ENCODE measurements at places on chromosomes 3 and 15.

- no peak for DNase-seq
Observed at GRCh38 chr3:40780291-40780924, 255.6 kb downstream of the ZNF621 start.

DNA sequence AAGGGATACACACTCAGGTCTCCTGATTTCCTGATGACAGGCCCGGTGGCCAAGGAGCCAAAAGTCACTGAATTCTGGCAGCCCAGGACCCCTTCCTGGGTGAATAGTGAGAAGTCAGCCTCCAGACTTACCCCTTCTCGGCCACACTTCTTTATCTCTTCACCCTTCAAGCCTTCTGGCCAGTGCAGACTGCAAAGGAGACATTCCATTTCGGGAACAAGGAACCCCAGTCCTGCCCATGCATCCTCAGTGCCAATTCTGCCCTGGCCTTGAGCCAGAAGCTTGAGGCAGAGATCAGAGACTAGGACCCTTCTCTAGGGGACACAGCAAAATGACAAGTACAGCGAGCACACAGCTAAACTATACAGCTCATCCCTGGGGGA is 28.8 kb downstream of the GRAMD2A start:
- no peak for DNase-seq

- DNase-seq = no peak
Observed at GRCh38 chr3:135995766-135996165, 30.2 kb downstream of the PPP2R3A start.

DNA sequence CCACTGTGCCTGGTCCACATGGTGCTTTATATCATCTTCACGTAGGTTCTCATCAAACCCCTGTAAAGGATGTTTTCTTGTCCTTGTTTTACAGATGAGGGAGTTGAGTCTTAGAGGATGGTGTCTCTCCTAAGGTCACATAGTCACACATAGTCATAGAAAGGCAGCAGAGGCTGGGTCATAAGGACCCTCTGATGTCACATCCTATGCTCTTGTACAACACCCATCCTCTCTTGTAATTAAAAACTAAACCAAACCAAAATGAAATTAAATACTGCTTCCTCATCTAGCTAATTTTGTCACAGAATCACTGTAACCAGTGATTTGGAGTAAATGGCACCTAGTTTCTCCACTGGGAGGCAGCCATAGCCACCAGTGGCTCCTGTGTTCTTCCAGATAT is 21.8 kb upstream of the ATP1B3 start:
- no peak for DNase-seq

DNA sequence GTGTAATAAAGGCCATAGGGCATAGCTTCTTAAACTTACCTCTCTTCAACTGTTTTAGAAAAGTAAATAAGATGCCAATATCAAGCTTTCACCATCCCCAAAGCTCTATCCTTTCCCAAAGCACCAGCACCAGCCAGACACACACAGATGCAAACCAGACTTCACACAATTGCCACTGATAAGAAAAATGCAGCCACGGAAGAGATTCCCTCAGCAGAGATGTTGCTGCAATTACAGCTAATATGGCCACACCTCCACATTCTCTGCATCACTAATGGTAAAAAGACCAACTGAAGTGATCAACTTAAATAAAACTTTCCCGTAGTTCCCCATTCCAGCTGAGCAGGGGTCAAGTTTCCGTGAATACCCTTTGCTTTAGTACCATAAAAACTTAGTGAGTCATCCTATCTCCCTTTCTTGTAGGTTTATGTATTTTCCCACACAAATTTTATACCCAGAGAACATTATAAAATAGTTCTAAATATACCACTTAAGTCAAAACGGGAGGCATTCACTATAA is 64.4 kb downstream of the SLC9A9 start:
- DNase-seq = no peak

GRCh38 chr3:48929358-48930035 is 10.9 kb downstream of the ARIH2 start:
- no peak for DNase-seq

DNA sequence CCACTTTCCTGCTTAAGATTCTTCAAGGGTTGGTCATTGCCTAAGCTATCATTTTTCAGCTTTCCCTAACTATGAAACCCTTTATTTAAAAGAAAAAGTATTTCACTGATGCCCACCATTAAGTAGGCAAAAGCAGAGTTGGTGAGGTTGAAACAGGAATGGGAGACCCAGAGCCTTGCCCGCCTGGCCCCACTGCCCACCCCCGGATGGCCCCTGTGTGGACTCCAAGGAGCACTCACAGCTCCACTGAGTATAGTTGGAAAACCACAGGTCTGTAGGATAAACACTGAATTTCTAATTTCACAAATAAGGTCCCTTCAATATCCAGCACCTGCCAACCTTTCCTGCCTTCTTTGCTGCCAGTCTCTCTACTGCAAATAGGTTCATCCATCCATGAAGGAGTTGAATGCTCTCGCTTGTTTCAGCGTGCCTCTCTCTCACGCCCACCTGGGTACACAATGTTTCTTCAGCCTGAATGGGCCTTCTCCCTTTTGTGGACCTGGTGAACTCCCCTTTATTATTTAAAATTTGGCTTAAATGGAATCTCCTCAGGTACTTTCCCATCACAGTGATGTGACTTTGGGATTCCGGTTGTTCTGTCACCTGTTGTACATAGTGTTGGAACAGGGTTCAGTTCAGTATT is 8.7 kb upstream of the ACAP2 start:
- DNase-seq = peak; percentile 58

DNA sequence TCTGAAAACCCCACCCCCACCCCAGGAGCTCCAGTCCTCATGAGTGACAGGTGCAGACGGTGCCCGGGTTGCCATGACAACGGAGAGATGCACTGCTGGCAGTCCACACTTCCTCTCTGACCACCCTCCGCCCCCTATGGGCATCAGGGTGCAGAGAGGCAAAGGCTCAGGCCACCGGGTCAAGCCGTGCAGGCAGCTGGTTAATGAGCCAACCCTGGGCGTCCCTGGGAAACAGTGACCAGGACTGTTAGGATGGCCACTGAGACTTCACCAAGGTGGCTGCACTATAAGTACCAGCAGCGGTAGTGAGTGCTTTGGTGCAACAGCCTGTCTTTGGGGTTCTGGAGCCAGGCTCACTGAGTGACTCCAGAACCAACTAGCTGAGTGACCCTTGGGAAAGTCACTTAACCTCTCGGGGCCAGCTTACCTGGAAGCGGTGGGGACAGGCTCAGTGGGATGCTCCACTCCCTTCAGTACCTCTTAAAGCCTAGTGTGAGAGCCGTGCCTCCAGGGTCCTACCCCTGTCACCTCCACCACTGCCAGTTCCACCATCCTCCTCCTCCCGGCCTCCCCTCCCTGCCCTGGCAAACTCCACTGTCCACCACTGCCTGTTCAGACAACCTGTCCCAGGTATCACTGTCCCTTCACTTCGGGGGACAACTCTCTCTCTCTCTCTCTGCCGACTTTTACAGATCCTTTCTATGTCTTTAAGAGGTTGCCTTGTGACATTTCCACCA is 121.0 kb upstream of the PRR20G start:
- DNase-seq = peak; percentile 40

DNA sequence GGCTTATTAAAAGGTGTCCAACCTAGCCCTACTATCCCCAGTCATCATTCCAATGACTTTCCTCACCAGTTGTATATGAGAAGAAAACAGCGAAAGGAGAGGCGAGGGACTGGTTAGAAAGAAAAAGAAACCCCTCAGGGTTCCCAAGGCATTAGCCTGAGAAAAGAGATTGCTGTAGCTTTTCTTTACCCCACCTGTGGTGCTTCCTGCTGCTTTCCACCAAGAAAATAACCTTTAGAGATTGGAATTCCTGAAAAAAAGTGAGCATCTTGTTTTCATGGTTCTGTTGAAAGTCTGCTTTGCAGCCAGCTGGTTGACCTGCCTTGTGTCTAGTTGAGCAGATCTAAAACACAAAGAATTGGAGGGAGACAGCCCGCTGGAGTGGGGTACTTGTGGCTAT is 196.4 kb downstream of the CADPS start:
- DNase-seq = no peak

- no peak for DNase-seq
Observed at GRCh38 chr3:87733671-87734367, 325.0 kb downstream of the CGGBP1 start.

- no peak for DNase-seq
Observed at GRCh38 chr15:79089331-79089889, 1.2 kb downstream of the RASGRF1 start.

DNA sequence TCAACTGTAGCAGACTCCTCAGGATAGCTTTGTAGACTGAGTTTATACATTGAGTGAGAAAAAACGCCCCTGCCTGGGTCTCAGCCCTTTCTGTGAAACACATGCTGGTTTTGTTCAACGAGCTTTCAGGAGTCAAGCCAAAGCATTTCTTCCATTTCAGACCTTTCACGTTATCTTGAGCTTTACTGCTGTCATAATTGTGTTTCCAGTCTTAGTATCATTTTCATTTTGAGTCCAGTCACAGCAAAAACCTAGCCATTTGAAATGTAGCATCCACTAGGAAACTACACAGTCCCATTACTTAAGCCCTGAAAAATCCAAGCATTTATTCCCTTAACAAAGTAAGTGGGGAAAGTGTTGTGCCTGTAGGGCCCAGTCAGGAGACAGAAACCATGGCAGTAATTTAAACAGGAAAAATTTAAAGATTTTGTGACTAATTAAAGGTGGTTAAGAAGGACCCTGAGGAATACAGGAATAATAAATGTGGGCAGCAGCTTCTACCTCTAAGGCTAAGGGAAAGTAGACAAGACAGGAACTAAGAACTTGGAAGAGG is 110.1 kb upstream of the ABHD17C start:
- DNase-seq = no peak

- no peak for DNase-seq
Observed at GRCh38 chr3:139202226-139202958, 141.4 kb upstream of the MRPS22 start.

DNA sequence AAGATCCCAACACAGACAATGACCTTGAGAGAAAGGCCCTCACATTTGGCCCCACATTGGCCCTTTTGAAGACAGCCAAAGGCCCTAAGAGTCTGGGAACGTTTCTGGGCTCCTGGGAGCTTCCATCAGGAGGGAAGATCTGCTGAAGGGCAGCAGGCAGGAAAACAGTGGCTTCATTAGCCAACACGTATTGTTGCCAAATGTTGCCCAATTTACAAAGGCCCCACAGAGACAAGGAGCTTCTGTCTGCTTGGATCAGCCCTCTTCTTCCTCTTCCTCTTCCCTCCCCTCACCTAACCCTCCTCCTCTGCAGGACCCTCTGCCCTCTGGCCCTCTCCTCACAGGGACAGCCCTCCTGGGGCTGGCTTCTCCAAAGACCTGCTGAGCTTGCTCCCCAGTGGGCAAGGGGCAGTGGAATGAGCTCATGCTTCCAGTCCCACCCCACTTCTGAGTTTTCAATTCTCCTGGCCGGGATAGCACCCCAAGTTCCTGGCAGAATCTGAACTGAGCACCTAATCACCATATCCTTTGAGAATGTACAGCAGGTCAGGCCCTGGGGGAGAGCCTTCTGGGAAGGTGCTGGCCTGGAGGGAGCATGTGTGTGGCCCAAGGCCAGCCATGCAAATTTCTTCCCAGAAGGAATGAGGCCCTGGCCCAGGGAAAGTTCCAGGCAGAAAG is 5.1 kb upstream of the LTF start:
- no peak for DNase-seq

- DNase-seq = no peak
Observed at GRCh38 chr3:13588221-13588701, 39.3 kb downstream of the FBLN2 start.

DNA sequence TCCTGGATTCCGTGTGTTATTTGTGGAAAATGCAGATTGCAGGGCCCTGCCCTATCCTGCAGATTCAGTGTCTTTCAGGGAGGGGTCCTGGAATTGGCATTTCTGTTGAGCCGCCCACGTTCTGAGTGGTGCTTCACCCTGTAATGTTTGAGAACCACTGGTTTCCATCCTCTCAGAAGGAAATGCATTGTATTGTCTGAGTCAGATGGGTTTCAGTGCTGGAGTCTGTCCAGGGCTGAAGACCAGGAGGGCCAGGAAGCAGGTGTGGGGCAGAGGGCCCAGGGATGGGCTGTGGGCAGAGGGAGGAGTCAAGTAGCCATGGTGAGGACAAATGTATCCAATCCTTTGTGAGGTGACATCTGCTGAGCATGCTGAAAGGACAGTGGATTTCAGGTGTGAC is 123.8 kb downstream of the SV2B start:
- DNase-seq = no peak

DNA sequence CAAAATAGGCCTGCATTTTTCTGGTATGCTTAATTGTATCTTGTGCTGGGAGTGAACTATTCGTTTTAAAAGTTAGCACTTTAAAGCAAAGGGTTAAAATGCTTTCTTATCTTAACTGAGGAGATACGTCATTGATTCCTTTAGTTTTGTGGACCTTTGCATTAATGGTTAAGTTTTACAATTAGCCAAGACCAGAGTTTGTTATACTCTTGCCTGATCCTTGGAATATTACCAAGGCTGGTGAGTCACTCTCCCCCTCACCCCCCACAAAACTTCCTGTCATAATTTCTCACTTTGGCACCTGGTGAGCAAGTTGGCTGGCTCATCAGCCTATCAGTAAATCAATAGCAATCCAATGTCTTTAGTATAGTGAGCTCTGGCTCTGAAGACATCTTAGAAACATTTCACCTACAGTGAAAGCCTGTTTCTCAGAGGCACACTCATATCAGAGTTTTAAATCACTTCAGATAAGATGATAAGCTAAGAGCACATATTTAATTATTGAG is 26.7 kb downstream of the SLC2A2 start:
- DNase-seq = no peak

DNA sequence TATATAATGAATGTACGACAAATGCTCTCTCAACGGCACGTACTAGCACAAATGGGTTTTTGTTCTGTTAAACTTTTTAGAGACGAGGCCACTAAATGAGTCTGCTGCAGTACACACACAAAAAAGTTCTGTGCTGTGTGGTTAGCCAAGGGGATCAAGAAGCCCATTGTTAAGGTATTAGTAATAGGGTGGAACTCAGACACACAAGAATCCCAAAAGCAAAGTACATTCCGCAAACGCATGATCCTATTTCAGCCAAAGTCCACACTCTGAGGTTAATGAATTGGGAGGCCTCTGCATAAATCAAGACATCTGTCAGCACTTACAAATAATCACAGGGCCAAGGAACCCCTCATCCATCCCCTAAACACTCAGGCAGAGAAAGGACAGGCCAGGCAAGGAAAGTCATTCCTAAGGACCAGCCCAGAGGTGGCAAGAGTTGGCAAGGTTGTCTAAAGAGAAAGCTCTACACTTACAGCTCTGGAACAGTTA is 12.1 kb downstream of the OSBPL10 start:
- DNase-seq = no peak

GRCh38 chr3:50304601-50305000 is 1.2 kb upstream of the HYAL1 start:
- DNase-seq = no peak

DNA sequence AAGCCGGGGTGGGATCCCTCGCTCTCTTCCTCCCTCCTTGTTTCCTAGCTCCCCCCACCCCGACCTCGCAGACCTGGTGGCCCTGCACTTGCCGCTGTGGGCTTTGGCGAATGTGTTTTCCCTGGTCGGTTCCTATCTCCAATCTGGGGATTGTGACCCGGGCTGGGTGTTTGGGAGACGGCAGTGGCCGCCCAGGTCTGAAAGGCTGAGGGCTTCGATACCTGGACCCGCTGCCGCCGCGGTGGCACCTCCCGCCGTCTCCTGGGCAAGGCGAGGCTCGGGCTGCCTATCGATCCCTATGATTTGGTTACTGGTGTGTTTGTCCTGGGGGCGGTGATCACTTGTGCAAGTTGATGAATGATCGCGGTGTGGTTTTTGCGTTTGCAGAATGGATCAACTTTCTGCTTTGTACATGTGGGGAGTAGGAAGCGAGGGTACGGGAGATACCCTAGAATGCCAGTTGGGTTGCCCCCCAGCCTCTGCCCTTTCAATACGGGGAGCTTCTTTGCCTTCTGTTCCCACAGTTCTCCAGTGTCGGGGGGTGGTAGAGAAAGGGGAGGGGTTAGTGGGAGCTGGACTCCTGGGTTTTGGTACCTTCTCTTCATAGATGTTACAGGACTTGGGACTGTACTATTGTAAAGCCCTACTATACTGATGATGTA is 3.0 kb downstream of the BBX start:
- no peak for DNase-seq
